Glomerular endothelial cell (primary cell): ENCODE measurements at places on chromosomes 7 and 10. TPM values are rescaled to one million over a fixed set of nuclear protein-coding genes. Genes with fewer than 3 reads are reported as not detected.

GRCh38 chr7:116395141-116395791, 104.3 kb upstream of the CAV2 start:
- DNase-seq: peak; percentile 60

- DNase-seq: no peak
These were observed 18.9 kb downstream of the JMJD1C start for GRCh38 chr10:63446716-63447440.

GRCh38 chr10:123879606-123880257, 11.9 kb downstream of the CPXM2 start:
- DNase-seq: no peak

ACSM6 gene
- total RNA-seq: not detected in 2 replicates

TLL2 gene
- total RNA-seq: 2.5 and 4.0 TPM in 2 replicates
